ENCODE measurements at places on chromosomes 6 and 20.

GRCh38 chr6:14216946-14217684 is 99.5 kb downstream of the CD83 start:
- no peak for DNase-seq

DNA sequence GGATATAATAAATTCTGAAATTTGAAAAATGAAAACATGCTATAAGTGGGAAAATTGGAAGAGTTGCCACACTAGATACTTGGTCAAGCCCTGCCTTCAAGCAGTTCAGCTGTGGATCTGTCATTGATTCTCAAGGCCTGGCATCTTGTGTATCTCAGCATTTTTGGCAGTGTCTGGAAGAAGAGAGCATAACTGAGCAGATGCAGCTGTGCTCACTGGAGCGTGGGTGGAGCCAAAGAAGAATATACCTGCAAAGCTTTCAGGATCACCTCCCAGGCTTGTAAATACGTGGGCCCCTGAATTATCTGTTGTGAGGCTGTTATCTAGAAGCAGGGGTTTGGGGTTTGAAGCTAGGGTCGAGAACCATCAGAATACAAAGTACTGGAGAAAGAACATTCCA is 31.3 kb upstream of the CHD6 start:
- DNase-seq, result peak; percentile 11

- DNase-seq, result no peak
These were observed 28.4 kb downstream of the LYRM2 start for GRCh38 chr6:89610149-89610642.

DNA sequence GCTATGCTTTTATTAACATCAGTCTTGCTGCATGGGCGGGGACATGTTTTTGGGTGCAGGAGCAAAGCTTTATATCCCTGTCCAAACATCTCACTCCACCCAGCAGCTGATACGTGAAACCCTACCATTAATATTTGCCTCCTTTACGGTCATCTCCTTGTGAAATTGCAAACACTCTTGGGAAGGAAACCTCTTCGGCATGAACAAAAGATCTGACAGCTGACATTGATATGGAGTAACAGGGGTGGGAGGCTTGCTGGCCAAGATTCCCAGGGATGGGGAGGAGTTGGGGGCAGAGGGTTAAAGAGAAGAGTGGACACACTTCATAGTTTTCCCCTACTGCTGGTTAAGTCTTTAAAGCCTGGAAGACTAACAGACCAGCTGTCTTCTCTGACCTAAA is 22.2 kb upstream of the VEGFA start:
- DNase-seq, result no peak

DNA sequence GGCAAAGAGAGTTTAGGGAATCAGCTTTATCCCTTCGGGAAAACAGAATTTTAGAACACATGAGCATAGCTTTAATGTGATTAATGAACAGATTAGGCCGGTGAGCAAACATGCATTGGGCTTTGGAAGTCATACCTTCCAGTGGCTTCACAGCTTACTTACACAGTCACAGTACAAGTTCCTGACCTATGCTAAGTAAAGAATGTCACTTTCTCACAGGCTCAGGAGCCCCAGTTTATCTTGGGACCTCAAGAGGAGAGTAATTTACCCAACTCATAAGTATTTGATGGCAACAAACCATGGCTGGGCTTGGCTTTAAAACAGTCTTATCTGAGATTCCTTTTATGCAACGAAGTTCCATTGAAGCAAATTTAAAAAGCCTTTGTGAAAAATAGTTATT is 195.9 kb downstream of the AKAP7 start:
- no peak for DNase-seq

- DNase-seq, result no peak
These were observed 134.0 kb downstream of the TAF4 start for GRCh38 chr20:61931476-61932198.

- no peak for DNase-seq
These were observed at the start of gene EFCAB8 for GRCh38 chr20:32858701-32859372. EFCAB8 (plus strand) TSS chr20:32858923; CDS start chr20:32863793, 4,870 bp downstream.

- DNase-seq, result no peak
These were observed 67.9 kb upstream of the BHLHE23 start for GRCh38 chr20:63074631-63075030.

DNA sequence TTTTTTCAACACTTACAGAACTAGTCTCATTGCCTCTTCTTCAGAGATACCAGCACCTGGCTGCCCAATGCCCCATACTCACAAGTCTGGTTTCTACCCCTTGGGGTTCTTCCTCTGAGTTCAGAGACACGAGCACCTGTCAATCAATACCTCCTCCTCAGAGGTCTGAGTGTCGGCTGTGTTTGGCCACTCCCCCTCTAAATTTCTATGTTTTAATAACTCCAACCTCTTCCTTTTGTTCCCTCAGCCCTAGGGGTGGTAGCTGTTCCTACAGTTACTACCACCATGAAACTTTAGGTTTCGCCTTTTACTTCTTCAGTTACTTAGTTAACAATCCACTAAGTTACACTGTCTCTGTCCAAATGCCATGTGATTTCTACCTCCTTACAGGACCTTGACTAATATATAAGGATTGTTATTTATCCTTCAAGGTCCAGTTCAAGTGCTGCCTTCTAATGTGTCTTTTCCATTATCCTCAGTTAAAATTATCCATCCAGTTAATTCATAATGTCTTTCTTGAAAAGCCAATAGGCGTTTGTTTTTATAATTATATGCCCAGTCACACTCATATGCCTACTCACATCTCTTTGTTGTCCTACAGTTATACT is 14.6 kb upstream of the PHF20 start:
- no peak for DNase-seq
